ENCODE measurements at places on chromosomes 1 and 21.

GRCh38 chr1:92934395-92935378 is 26.6 kb downstream of the DIPK1A start:
- no peak for DNase-seq

DNA sequence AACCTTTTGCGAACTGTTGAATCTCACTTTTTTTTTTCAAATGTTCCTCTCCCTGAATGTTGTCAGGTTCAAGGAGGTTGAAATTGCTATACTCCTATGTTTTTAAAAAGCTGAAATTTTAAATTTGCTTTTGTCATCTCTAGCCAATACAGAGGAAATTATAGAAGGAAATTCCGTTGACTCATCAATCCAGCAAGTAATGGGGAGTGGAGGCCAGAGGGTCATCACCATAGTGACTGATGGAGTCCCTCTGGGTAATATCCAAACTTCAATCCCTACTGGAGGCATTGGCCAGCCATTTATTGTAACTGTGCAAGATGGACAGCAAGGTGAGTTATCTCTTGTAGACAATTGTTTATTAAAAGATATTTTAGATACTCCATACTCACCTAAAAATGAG is 36.3 kb downstream of the GABPB2 start:
- DNase-seq = no peak

- DNase-seq = no peak
These were observed 50.3 kb upstream of the USP1 start for GRCh38 chr1:62386351-62387121.

GRCh38 chr1:247962911-247963588 is 2.0 kb upstream of the OR2AK2 start:
- no peak for DNase-seq

- DNase-seq = no peak
These were observed 378.1 kb upstream of the USP24 start for GRCh38 chr1:55593298-55593697.

- no peak for DNase-seq
These were observed 150.0 kb downstream of the CASZ1 start for GRCh38 chr1:10646347-10646861.

- no peak for DNase-seq
These were observed 227.5 kb upstream of the LYPLAL1 start for GRCh38 chr1:218946147-218946546.

DNA sequence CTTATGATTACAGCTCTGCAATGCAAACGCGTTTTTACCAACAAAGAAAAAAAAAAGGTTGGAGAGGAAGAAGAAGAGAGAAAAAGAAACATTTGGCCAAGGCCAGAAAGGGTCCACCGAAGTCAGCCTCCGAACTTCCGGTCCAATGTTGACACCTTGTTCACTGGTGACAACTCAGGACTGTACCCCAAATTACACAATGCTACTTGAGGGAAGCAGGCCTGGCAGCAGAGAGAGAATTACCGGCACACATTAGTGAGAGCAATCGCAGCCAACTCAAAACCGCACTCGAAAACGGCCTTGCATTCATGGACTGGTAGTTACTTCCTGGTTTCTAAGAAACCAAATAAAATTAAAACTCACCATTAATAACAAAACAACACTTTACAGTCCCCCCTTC is 652.5 kb downstream of the KIF26B start:
- DNase-seq = no peak

DNA sequence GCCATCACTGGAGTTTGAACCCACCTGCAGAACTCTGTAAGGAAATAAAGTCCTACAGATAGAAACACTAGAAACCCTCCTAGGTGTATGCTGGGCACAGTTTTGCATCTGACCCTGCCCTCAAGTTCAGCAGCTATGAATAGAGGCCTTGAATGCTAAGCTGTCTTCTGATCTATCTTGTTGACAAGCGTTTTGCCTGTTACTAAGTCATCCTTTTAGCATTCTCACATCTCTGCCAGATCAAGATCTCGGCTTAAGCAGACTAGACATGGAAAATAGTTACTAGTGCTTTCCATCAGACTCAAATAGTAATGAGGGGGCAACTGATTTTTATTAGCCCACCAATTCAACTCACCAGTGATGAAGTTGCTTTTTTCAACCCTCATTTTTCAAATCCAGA is 10.5 kb downstream of the TBX15 start:
- DNase-seq = no peak

GRCh38 chr21:42160111-42160721 is 58.7 kb upstream of the ABCG1 start:
- DNase-seq = no peak

- DNase-seq = no peak
These were observed 30.0 kb downstream of the PRSS38 start for GRCh38 chr1:227845519-227845918.

- peak; percentile 41 for DNase-seq
These were observed 7.7 kb downstream of the LGR6 start for GRCh38 chr1:202201266-202201665.

- DNase-seq = no peak
These were observed 25.2 kb downstream of the VN1R5 start for GRCh38 chr1:247281001-247281574.

DNA sequence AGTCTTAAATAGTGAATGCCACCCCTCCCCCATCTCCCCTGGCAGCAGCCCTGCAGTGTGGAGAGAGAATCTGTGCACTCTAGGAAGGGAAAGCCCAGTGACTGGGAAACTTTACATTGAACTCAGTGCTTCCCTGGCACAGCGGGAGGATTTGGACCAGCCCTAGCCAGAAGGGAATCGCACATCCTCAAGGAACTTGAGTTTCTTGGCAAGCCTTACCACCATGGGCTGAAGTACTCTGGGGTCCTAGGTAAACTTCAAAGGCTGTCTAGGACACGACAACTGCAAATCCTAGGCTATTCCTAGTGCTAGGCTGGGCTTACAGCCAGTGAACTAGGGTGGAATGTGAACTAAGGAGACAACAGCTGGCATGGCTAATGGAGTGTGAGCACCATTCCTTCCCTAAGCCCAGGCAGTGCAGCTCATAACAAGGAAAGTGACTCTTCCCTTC is 88.3 kb downstream of the COL24A1 start:
- no peak for DNase-seq

DNA sequence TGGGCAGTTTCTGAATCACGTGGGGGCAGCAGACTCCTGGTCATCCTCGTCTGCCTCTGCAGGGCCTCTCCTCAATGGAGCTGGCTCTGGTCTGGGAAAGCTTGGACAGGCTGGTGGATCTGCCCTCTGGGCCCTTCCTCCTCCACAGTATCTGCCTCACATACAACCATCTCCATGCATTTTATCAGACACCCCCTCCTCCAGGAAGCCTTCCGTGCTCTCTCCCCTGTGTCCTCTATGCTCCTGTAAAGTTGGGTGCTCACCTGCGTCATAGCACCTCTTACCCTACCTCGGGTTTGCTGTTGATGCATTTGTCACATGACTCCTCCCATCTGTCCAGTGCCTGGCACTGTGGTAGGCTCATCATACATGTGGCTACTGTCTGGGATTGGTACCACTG is 95.7 kb upstream of the TMEM51 start:
- no peak for DNase-seq

GRCh38 chr1:40794974-40795715 is 11.6 kb downstream of the KCNQ4 start:
- no peak for DNase-seq

DNA sequence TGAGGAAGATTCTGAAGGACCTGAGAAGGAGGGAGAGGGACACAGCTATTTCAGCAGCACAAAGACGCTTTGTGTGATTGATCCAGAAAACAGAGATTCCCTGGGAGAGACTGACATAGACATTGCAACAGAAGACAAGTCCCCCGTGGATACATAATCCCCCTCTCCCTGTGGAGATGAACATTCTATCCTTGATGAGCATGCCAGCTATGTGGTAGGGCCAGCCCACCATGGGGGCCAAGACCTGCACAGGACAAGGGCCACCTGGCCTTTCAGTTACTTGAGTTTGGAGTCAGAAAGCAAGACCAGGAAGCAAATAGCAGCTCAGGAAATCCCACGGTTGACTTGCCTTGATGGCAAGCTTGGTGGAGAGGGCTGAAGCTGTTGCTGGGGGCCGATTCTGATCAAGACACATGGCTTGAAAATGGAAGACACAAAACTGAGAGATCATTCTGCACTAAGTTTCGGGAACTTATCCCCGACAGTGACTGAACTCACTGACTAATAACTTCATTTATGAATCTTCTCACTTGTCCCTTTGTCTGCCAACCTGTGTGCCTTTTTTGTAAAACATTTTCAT is 161.3 kb upstream of the SGIP1 start:
- DNase-seq = no peak

DNA sequence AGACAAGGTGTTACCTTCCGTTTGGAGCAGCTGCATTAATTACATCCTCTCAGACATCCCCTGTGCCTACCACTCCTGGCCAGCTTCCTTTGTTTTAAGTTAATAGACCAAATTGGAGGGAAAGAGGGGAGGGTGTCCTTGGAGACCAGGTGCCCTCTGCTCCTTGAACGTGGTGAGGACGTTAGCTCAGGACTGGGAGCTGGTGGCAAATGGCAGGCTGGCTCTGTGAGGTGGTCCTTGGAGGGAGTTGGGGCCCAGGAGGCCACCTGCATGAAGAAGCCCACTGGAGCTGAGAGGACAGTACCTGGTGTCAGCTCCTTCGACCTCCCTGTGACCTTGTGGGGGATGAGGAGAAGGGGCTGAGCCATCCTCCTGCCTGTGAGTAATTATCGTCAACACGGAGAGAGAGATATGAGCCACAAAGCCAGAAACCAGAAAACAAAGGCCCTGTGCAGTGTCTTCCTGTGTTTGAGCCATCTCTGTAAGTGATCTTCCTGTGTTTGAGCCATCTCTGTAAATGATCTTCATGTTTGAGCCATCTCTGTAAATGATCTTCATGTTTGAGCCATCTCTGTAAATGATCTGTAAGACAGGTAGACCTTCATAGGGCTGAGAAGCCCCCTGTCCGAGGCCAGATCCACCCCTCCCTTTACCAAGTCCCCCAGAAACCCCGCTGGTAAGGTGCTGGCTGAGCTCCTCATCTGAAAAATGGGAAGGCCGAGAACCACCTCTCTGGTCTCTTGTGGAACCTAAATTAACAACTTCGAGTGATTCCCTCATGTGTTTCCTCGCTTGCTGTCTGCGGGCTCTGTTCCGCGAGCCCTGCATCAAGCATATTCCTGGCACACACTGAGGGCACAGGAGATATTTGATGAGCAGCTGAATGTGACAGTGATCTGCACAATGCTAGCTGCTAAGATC is 126.0 kb downstream of the CAMTA1 start:
- no peak for DNase-seq

DNA sequence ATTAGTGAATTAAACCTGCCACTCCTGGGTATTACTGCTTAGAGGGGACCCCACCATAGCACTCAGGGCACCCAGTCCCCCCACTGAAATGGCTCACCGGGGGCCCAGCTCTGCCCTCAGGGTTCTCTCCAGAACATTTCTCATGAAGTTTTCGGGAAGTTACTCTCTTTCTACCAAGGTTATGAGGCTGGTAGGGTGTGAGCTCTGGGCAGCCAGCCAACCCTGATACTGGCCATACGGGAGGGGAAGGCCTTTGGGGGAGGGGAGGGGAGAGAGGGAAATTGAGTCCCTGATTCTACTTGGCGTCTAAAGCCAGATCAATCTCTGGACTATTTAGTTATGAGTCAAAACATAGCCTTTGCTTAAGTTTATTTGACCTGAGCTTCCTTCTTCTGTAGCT is 12.9 kb upstream of the PDE9A start:
- no peak for DNase-seq

GRCh38 chr1:51265618-51266017 is 29.5 kb downstream of the RNF11 start:
- no peak for DNase-seq

DNA sequence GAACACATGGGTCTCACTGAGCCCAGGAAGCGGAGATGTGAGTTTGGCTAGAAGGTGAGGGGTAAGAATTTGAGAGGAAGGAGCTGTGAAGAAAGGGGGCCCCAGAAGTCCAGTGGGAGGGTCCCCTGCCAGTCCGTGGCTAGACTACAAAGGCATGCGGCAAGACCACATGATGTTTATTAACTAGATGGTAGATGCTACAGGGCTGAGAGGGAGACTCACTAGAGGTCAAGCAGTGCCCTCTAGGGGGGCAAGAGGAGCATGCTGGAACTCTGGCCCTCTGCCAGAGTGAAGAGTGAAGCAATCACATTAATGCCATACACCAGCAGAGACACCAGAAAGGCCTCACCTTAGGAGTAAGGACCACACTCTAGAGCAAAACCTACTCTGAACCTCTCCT is 12.2 kb downstream of the KIAA0319L start:
- peak; percentile 70 for DNase-seq

GRCh38 chr1:119884711-119885110 is 11.6 kb downstream of the ADAM30 start:
- no peak for DNase-seq

DNA sequence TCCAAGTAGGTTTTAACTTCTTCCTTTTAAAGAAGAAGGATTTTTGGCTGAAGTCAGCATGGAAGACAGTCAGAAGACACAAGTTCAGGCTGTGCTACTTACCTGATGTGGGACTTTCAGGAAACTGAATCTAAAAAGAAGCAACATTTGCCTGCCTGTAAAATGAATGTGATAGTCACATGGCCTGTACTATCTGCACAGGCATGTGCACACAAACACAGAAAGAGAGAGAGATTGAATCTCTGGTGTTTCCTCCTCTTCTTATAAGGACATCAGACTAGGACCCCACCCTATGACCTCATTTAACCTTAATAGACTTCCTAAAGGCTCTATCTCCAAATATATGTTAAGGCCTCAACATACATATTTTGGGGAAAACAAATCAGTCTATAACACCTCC is 542.9 kb downstream of the PLPP3 start:
- DNase-seq = no peak

DNA sequence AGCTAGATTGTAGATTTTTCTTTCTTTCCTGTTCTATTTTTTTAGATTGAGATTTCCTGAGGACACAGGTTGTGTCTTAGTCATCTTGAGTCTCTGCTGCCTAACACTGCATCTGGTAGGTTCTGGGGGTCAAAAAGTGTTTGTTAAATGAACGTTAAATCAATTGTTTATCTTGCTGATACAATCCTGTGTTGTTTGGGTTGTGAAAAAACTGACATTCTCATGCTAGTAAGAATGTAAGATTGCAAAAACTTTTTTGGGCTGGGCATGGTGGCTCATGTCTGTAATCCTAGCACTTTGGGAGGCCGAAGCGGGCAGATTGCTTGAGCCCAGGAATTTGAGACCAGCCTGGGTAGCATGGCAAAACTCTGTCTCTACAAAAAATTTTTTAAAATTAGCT is 3.4 kb downstream of the CTSK start:
- no peak for DNase-seq
